ENCODE measurements at places on chromosomes 7 and 10.

GRCh38 chr10:6704896-6705295 is 124.8 kb upstream of the PRKCQ start:
- no peak for DNase-seq

DNA sequence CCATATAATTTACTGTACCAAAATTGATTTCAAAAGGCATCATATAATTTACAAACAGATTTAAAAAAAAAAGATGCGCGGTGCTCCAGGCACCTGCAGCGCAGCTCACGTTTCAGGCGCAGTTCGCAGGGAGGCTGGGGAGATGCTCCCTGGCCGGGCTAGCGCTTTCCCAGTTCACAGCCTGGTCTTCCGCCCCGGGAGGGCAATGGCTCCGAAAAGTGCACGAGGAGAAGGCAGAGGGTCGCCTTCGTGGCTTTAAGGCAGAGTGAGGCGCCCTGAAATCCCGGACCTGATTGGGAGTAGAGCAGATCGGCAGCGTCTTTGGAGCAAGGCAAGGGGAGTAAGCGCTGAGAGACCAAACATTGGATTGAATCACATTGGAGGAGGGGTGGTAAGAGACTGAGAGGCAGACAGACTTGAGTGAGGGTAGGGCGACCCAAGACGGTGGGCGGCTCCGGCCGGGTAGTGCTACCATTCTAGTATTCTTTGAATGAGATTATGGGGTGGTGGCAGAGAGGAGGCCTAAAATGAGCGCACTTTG is 1.5 kb downstream of the NEUROG3 start:
- no peak for DNase-seq

DNA sequence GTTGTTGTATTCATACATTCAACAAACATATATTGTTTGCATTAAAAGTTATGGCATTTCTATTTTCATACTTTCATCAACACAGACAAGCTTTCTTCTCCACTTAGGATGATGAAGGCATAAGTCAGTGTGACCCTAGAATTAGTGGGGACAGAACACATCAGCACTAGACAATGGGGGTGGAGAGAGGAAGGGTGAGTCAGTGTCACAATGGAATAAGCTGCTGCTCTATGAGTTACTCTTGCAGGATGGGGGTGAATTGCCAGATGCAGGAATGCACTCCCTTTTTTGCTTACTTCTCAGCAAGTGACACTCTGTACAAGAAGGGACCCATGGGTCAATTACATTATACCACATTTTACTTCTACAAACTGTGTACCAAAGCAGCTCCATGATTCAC is 74.0 kb downstream of the DGKI start:
- peak; percentile 55 for DNase-seq

DNA sequence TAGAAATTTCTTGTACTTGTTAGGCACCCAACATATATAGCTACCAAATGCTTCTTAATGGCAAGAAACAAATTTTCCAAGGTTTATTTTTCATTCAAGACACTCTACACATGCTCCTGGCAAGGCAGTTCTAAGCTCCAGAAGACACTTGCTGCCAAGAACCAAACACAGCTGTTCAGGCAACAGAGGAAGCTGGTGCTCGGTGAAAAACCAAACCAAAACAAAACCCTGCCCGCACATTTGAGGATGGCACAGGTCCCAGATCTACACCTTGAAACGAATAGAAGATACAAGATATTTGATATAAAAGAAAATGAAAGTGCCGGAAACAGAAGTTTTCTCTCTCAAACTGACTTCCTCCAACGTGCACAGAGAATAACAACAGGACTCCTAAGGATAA is 4.9 kb upstream of the DNTT start:
- DNase-seq = no peak

DNA sequence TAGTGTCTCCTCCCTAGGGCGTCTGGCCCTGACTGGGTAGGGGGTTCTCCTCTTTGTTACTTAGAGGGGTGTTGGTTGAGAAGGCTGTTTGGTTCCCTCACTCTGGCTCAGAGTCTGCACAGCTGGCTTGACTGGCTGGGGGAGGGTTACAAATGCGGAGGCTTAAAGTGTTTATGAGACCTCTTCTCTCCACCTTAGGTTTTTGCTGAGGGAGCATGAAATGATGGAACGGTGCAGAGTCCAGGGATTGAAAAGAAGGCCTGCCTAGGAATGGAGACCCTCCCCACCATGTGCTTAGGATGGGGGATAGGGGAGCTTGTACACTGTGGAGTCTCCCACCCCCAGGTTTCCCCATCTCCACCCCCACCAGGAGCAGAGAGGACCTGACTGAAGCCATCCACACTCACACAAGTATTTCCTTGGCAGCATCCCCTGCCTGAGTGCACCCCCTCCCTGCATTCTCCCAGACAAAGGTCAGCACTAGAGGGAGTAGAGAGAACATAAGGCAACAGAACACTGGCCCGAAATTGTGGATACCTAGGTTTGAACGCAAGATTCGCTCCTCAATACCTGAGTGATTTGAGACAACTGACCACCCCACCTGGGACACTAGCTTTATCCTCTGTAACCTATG is 1.7 kb upstream of the LDB1 start:
- peak; percentile 77 for DNase-seq

DNA sequence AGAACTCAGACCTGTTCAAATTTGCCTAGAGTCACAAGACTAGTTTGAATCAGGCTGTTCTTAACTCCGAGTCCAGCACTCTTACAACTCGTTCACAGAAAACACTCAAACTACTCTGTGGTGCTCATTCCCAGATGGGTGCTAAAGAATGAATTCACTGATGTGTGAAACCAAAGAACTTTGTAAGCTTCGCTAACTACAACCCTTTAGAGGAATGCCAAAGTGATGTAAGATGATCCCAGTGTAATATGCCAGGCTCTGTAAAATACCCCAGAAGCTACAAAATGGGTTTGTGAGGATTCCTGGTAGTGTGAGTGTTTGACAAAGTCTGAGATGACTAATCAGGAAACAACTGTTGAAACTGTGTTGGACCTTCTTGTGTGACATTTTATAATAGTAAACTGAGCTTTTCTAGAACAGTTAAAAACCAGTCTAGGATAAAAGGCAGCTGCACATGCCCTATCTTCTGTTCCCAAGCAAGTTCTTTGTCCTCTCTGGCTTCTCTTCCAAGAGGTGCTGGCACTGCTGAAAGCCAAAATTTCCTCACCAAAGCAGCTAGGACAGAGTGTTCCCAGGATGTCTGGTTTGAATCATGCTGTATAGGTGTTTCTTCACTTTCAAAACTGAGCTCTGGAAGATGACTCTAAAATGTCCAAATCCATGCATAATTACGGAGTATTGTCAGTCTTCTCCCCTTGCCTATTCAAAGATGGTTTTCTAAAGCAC is 527.6 kb downstream of the SORCS1 start:
- peak; percentile 5 for DNase-seq

DNA sequence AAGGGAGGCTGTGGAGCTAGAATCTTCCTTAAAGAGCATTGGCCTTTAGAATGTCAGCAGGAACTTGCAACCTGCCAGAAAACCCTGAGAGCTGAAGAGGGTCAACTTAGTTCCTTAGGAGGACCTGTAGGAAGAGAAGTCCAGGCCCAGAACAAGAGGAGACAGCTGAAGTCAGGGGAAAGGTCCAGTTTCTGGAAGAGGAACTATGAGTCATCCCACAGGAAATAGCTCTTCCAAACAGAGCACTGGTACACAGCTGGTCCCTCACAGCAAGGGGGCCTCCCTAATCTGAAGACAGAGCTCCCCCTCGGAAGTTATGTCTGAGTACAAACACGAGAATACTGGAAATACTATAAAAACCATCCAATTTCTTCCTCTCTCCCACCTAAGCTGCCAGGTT is 98.9 kb downstream of the HERPUD2 start:
- peak; percentile 71 for DNase-seq

GRCh38 chr10:133334503-133335245 is 2.0 kb downstream of the CALY start:
- DNase-seq = no peak

GRCh38 chr7:131284702-131285419 is 42.8 kb upstream of the MKLN1 start:
- peak; percentile 22 for DNase-seq

- DNase-seq = no peak
Measured at GRCh38 chr10:12806228-12807095, 195.1 kb downstream of the CCDC3 start.

DNA sequence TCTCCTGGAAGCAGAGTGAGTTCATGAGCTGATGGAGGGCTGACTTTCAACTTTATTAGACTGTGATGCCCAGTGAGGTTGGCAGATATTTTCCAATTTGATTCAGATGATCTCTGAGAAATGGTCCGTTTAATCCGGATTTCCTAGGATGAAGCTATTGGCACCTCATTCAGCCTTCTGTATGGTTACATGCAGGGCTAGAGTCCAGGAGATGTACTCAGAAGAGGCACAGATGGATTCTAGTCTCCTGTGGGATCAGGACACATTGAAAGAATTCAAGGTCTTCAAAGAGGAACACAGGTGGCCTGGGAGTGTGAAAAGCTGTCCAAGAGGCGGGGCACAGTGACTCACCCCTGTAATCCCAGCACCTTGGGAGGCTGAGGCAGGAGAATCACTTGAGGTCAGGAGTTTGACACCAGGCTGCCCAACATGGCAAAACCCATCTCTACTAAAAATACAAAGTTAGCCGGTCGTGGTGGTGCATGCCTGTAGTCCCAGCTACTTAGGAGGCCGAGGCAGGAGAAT is 23.0 kb upstream of the RHEB start:
- DNase-seq = no peak

DNA sequence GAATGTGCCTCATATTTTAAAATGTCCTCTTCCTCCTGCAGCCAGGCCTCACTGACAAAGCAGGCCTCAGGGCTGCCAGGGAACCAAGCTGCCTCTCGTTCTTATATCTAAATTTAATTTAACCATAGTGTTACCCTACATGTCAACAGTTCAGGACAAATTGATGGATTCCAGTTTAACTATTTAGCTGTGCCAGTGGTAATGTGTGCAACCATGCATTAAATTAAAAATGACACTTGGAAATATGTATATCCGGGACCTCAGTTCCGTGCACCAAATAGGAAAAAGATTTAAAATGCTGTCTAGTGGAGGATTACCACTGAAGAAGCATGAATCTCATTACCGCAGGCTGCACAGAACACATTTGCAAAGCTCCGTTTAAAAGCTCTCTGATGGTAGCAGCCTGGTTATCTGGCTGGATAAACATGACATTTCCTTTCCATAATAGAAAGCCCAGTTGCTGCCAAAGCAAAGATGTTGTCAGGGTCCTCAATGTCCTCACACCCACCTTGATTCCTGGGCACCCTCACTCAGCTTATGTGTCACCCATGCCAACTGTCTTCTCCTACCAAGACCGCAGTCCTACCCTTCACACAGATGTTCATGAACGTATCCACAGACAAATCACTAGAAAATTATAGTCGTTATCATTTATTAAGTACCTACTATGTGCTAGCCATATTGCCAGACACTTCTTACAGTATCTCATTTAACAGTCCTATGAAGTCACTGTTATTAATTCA is 73.3 kb upstream of the FRMD4A start:
- no peak for DNase-seq

GRCh38 chr7:138077809-138078208 is 1.6 kb downstream of the AKR1D1 start:
- DNase-seq = peak; percentile 36

- peak; percentile 45 for DNase-seq
Measured at GRCh38 chr10:103333934-103334520, 16.9 kb downstream of the PCGF6 start.

- DNase-seq = peak; percentile 92
Measured at GRCh38 chr7:129569811-129570215, 41.7 kb upstream of the NRF1 start.

- no peak for DNase-seq
Measured at GRCh38 chr10:91090761-91091529, 129.5 kb upstream of the PCGF5 start.

DNA sequence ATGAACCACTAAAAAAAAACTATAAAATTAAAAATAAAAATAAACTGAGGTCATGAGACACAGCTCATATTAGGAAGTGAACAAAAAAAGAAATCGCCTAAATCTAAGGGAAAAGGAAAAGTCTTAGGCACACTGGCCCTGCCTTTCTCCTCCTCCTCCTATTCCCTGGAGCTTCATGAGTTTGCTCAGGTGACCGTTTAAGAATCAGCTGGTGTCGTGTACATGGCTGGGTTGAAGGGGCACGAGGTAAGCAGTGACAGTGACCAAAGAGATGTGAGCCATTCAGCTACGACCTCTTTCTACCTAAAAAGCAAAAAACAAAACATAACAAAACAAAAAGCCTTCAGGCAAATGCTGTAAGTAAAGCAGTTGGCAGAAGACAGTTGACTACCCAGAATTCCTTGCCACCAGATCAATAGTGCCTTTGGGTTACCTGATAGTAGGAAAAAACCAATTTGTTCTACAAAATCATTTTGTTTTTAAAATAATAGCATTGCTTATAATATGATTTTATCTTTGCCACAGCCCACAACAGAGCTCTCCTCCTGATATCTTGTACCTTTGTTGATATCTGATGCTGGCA is 135.4 kb downstream of the DOCK4 start:
- DNase-seq = no peak

GRCh38 chr10:126599949-126600682 is 70.4 kb downstream of the C10orf90 start:
- DNase-seq = no peak

GRCh38 chr7:155831807-155832524 is 19.7 kb upstream of the SHH start:
- DNase-seq = no peak

DNA sequence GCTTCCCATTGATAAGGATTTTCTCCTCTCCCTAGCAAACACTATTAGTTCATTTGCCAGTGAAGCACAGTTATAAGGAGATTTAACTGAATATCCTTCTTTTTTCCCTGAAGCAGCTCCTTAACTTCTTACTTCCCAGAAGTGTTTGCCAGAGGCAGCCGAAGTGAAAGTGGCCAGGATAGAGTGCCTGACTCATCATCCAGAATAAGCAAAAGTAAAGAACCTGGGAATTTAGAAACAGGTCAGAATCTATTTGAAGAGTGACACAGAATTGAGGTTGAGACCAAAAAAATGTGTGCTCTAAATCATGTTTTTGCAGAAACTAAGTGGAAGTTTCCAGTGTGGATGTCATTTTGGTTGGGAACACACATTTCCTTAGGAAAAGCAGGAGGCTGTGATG is 249.6 kb upstream of the VWC2 start:
- DNase-seq = no peak

DNA sequence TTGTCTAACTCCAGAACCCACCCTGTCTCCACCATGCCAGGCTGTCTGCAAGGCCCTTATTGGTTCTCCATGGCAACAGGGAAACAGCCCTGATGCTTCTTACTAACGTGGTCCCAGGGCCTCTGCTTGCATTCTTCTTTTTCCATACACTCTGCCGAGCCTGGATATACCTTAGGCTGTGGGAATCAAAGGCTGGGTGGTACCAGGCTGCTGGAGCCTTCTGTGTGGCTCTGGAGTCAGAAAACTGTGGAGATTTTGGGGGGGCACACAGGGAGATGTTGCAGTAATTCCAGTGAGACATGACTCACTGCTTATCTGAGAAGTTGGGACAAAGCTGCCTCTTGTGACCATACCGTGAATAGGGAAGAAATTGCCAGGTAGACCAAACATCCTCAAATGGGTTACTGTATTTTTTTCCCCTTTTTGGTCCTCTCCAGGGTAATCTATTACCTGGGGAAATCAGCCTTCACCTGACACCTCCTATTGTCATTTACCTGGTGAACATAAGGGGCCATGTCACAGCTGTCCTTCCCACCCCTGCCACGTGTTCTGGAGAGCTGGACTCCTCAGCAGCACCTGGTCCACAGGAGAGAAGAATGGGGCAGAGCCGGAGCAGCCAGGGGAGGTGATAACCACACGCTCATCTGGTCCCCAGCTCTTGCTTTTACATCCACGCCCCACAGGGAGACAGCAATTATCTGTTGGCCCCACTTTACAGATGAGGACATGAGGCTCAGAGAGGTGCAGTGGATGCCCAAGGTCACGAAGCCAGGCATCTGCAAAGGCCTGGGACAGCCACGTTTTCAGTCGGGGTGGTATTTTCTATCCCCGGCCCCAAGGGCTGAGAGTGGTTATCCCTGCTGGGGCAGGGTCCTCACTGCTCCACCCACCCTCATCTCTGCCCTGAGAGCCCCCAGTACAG is 4.6 kb downstream of the CHST3 start:
- DNase-seq = peak; percentile 34

All from cardiac fibroblast (primary cell).